ENCODE measurements at places on chromosomes 12 and 14.

DNA sequence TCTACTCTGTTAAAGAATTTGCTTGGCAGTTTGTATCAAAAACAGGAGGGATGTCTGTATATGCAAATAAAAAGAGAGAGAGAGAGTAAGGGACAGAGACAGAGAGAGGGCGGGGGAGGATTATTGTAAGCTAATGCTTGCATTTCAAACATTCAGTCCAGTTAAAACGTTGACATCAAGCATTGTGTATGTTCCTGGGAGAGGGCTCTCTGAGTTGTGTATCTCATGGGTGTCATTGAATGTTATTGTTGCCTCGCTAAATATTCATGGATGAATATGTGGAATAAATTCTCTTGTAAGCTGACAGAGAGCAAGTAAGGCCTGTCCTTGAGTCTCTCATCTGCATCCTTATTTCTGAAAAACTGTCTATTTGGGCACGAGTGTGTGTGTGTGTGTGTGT, 78.8 kb upstream of the VRK1 start:
- no peak for DNase-seq

DNA sequence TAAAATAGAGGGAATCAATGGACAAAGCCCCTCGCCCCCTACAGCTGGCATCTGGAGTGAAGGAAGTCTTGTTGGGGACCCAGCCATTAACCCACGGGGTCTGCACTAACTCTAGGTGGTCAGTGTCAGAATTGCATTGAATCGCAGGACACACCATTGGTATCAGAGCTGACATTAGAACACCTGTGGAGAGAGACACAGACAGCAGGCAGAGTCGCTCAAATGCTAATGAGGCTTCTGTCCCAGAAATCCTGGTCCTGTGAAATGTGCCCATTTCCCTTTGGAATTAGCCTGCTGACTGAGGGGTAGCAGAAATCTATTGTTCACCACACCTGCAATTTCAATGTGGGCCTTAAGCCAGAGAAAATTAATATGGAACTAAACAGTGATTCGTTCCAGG, 33.0 kb downstream of the TMEM132D start:
- DNase-seq: no peak

GRCh38 chr12:78651755-78652154, 212.8 kb upstream of the SYT1 start:
- DNase-seq: no peak

DNA sequence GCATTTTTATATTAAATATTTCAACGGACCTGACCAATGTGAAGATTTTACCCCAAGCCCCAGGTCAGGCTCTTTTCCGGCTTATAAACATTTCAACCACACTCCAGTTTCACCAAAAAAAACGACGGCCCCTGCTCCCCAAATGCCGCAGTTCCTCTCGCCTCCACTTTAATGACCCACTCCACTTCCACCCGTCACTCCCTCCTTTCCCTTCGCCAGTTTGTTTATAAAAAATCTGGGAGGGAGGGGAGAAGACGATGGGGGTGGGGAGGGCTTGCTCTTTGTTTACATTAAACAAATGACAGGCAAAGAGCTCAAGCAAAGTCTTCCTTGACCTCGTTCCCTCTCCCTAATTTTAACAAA, 5.4 kb downstream of the SIX6 start:
- no peak for DNase-seq

DNA sequence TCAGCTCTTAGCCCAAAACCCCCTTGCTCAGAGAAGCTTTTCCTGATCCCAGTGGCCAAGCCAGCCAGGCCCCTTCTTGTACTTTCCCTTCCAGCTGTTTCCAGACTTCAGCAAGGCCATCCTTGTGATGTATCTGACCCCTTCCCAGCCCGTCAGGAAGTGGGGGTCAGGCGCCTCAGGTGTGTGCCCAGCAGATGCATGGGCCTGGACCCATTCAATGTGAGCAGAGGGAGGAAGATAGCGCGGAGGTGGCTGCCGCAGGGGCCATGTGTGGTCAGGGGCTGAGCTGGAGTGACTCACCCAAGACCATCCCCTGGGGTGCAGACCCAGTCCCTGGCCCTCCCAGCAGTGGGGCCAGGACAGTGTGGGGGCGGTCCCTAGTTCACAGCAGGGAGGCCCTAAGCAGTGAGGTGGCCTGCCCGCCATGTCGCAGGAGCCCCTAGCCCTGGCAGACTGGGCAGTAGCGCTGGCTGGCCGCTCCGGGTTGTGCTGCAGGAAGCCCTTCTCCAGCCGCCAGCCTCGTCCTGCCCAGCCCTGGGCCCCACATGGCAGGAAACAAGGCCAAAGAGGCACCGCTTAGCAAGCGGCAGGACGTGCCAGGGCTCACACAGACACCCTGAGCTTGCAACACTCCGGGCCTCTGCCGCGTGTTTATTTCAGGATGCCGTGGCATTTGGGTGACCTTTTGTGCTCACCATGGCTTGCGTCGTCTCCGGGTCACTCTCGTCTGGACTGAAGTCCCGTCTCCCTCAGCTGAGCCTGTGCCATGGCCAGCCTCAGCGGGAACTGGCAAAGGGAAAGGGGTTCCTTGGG, 12.0 kb downstream of the ADSS1 start:
- DNase-seq: no peak

DNA sequence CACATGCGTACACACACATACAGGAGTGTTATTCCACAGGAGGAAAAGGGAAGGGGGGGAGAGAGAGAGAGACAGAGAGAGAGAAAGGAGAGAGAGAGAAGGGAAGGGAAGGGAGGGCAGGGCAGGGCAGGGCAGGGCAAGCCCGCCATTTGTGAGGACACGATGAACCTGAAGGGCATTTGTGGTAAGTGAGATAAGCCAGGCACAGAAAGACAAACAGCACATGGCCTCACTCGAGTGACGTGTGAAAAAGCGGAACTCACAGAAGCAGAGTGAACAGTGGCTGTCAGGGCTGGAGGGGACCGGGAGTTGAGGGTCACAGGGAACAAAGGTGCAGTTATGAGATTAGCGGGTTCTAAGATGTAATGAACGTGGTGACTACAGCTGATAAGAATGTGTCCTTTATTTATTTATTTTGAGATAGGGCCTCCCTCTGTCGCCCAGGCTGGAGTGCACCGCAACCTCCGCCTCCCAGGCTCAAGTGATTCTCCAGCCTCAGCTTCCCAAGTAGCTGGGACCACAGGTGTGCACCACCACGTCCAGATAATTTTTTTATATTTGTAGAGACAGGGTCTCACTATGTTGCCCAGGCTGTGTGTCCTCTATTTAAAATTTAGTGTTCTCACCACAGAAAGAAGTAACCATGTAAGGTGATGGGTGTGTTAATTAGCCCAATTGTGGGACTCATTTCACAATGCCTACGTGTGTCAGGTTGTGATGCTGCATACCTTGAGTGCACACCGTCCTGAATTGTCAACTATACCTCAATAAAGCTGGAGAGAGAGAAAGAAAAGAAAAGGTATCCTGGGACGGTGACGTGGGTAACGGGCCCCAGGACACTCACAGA, 18.7 kb upstream of the FBRSL1 start:
- DNase-seq: no peak

DNA sequence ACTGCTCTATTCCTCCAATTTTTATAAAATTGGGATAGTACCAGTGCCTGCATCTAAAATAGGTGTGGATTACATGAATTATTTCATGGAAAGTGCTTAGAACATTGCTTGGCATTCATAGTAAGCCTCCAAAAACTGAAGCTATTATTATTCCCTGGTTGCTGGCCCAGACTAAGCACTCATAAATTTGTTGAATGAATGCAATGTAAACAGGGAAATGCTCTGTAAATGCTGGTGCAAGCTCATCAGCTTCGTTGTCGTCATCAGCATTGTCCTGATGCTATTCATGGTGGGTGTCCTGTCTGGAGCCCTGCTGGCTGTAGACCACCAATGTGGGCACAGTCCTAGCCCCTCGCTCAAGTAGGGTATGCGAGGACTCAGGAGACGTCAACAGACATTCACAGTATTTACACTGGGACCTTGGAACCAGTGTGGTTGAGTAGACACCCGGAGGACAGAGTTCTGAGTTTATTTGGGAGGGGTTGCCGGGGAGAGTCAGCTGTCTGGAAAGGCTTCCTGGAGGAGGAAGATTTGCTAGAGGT, 16.5 kb downstream of the BDKRB2 start:
- no peak for DNase-seq

DNA sequence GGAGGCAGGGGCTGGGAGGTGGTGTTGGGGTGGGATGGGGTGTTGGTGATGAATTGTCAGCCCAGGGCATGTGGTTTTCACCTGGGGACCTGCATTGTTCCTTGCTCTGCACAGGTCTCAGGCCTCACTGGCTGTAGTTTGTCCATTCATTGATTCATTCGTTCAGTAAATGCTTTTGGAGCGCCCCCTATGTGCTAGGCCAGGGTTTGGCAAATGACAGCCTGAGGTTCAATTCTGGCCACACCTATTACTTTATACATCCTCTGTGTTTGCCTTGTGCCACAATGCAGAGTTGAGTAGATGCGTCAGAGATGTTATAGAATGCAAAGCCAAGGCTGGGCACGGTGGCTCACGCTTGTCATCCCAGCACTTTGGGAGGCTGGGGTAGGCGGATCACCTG, 4.7 kb downstream of the ADCK1 start:
- no peak for DNase-seq

- no peak for DNase-seq
These were observed 170.5 kb downstream of the NDUFA12 start for GRCh38 chr12:94832780-94833681.

DNA sequence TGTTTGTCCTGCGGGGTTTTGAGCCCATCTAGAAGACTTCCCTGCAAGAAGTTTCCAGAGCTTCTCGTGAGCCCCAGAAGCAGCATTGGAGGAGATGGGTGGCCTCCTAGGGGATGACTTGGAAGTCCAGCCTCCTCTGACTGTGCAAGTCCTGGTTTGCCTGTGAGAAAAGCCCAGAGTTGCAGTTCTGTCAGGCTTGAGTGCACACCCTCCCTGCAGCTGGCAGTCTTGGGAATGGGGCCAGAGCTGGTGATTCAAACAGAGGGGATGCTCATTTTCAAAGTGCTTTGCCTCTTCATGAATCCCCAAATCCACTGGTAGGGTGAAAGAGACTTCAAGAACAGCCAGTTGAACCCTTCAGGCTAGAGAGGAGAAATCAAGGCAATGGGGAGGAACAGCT, 3.9 kb upstream of the PPP1R1A start:
- DNase-seq: no peak

DNA sequence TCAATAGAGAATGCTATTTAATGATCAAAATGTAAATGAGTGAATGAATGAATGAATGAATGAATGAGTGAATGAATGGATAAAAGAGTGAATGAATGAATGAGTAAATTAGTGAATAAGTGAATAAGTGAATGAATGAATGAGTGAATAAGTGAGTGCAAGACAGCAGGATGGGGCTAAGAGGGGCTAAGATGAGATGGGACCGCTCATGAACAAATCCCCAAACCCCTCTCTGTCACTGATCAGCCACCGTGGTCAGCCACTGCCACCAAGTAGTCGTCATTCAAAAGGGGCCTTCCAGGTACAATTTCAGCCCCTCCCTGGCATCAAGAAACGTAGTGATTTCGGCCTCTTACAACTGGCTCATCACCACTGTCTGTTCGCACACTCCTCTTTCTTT, 79.2 kb downstream of the BCL11B start:
- no peak for DNase-seq

- DNase-seq: peak; percentile 53
These were observed 29.1 kb downstream of the SH2B3 start for GRCh38 chr12:111434680-111435338.

GRCh38 chr14:75425446-75425845, 2.4 kb upstream of the JDP2 start:
- no peak for DNase-seq

DNA sequence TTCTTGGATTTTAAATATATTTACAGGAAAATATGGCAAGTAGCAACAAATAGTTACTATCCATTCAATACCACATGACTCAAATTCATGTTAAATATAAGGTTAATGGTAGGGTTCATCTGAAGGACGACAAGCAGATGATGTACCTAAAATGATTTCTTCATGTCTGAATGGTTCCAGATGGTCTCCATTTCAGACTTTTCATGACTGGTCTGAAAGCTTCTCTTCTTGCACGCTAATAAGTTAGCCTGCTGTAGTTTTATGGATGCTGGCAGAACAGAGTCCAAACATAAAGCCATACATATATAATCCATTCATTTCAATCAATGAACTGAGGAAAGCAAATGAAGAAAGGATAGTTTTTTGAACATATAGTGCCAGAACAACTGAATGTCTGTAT, 257.0 kb upstream of the MGAT4C start:
- DNase-seq: no peak

GRCh38 chr14:51806026-51807023, 54.1 kb upstream of the GNG2 start:
- no peak for DNase-seq

DNA sequence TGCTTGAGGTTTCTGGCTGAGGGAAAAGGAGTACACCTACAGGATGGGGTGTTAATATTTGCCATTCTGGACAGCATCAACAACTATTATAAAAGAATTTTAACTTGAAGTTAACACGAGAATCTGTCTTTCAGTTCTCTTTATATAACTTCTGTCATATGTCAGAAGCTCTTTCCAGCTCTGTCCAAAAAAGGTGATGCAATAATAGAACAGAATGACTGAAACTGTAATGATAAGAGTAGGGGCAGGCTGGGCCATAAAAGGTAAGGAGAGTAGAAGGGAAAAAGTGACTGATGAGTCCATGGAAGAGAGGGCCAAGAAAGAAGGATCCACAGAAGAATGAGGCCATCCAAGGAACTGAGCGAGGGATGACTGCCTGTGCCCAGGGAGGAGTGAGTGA, 966.7 kb upstream of the FBXO33 start:
- DNase-seq: no peak

DNA sequence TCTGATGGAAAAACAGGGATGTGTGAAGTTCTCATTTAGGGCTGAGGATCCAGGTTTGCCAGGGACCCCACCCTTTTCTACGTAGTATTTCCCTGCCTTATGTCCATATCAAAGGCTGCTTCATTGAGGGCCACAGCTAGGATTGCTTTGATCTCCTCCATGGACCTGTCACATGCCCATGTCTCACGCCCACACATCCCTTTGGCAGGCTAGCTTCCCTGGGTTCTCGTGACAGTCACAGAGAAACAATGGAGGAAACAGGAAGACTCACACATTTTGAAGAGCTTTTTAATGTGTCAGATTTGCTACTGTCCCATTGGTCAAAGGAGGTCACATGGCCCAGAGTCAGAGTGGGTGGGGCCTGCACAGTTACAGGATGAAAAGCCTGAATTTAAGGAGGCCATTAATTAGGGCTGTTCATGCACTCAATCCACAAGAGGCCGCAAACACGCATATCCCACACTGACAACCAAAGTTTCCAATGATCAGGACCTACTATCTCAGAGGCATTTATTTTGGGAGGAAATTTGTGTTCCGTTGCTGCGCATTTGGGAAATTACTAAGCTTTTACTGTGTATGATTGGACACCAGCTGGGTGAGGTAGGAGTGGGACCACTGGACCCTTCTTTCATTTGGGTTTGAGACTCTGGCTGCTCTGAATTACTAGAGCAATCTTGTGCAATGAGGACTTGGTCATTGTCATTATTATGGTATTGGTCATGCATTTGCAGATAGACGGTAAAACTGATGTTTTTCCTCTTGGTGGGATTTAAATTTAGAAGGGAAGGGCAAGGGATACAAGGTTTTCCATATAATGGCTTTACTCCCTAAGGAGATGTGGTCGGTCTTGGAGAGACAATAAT, 266.2 kb downstream of the KTN1 start:
- no peak for DNase-seq

Data from T-helper 2 cell (primary cell).